ENCODE measurements at places on chromosomes 1 and 21.

- DNase-seq, result no peak
These were observed 111.3 kb upstream of the CSF3R start for GRCh38 chr1:36594023-36594422.

DNA sequence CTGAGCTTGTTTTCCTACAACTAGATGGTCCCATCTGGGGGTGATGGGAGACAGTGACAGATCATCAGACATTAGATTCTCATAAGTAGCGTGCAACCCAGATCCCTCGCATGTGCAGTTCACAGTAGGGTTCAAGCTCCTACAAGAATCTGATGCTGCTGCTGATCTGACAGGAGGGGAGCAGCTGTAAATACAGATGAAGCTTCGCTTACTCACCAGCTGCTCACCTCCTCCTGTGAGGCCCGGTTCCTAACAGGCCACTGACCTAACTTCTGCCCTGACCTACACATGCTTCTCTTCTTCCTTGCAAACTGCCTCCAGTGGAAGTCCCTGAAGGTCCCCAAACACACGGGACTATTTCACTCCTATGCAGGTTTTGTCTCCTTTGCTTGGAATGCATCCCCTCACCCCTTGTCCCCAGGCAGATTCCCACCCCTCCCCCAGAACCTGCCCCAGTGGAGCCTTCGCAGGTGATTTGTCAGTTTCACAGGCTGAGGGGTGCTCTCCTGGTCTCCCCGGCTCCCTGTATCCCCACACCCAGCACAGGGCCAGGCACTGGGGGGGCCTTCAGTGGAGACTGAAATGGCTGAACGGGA, 5.7 kb upstream of the ZBTB48 start:
- DNase-seq, result no peak

DNA sequence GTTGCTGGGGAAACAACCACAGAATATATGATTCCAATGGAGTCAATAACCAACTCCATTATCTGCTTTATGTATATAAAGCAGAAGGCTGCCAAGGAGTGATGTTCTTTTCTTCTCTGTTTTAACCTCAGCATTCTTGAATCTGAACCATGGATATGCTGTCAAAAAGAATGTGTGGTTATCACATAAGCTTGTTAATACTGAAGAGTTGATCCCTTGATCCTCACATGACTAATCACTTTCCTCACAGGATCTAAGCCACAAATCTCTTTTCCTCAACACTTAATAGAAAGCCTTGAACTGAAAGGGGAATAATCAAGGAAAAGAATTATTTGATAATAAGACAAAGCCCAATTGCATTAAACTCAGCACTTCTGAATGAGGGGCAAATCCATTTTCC, 271.3 kb upstream of the KIAA0040 start:
- no peak for DNase-seq

DNA sequence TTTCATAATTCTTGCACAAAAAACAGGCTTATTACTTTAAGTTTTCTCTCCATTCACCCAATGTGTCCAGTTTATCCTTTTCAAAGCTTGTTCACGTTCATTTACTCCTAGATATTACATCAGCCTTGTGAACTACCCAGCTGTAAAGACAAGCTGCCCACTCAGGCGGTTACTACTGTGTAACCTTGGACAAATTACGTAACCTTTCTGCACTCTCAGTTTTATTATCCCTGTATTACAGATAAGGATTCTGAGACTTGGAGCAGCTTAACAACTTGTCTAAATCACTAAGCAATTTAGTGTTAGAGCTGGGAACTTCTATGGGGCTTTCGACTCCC, 20.5 kb upstream of the LPAR3 start:
- DNase-seq, result no peak

DNA sequence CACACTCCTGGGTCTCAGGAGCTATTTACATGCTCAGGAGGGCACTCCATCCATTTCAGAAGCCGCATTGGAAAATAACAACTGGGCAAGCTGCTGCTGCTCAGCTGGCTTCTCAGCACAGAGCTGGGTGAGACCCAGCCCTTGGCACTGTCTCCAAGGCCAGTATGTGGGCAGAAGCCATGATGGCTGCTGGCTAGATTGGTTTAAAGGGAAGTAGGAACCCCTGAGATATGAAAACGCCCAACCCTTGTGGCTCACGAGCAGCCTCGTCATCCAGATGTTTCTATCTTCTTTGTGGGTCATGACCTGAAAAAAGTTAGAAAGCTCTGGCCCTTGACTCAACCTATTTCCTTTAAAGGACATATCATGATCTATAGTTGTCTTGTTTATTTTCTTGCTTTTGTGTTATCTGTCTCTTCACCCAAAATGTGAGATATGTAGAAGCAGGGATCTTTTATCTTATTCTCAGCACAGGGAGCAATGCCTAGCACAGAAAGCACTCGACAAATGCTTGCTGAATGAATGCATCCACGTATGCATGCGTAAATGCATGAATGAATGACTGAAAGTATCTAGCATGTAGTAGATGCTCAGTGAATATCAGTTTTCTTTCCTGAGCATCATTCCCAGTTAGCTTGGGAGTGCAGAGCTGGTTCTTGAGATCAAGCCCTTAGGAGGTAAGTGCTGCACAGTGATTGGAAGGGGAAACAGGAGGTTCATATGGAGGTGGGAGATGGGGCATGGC, 11.6 kb downstream of the MYBPH start:
- no peak for DNase-seq

DNA sequence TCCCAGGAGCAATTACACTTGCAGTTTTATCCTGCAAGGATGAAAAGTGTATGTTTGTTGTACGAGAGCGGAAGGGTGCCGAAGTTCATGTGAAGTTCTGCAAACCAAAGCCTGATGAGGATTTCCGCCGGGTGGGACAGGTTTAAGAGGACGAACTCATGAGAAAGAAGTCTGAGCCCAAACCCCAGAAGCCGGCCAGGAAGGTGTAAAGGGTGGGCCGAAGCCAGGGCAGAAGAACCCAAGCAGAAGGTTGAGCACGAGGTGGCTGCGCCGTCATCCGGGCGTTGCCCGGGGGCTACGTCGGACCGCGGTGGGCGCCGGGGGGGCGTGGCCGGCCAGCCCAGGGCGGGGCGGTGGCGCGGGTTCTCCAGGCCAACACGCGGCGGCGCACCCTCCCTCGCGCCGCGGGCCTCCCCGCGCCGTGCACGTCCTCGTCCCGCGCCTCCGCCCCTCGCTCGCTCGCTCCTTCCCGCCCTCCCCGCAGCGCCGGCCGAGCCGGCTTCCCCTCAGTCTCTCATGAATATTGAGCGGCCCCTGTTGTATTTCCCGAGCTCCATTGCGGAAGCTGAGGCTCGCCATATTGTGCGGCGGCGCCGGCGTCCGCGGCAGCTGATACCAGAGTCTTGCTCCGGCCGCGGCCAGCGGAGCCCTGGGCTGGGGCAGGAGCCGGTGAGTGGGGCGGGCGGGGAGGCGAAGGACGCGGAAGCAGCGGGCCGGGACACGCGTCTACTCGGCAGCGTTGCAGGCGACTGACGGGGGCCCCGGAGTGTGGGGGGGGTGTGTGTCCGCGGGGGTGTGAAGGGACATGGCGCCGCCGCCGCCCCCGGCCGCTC, at the start of gene RNF2:
Gene RNF2 (plus strand): TSS at position 578 of the 833 bp plus-strand sequence. CDS start 41,996 bp downstream, outside the sequence.
- DNase-seq, result peak; percentile 73

- DNase-seq, result no peak
These were observed 21.5 kb upstream of the PTPRF start for GRCh38 chr1:43509007-43509739.

DNA sequence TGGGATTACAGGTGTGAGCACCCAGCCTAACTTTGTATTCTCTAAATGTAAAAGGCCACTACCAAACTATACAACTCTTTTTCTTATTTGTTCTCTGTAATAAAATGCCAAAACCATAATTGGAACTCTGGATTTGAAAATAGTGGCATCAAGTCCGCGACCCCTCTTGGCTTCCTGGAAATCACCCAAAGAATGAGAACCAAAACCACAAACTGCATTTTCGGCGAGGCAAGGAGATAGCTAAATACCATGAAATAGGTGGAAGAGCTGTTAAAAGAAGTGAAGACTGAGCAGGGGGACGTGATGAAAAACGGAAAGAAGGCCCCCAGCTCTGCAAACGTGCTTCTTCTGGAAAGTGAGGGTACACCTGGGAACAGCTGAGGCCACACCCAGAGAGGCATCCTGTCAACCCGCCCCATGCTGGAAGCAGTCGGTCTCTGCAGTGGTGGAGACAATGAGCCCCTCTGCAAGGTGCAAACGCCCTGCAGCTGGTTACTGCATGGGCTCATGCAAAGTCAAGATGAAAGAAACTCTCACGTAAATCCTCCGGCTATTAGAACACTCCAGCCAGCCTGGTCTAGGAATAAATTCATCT, 22.5 kb downstream of the VPS26C start:
- DNase-seq, result no peak

- no peak for DNase-seq
These were observed 72.4 kb upstream of the BCAR3 start for GRCh38 chr1:93753791-93754763.

- DNase-seq, result no peak
These were observed 17.2 kb downstream of the RBM15 start for GRCh38 chr1:110356379-110356778.

DNA sequence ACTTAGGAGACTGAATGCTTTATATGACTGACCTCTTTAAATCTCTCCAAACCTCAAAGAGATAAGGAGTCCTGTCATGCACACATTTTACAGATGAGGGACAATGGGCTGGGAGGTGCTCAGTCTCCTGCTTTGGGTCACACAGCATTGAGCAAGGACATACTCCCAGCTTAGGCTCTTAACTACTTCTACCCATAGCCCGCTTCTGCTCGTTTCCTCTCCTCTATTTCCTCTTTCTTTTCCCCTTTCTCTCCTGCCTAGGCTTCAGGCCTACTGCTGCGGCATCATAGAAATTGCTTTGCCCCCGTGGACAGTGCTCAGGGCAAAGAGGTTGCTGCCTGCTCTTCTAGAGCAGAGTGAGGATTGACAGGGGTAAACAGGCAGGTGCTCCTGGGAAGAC, 12.4 kb upstream of the ZNF691 start:
- DNase-seq, result no peak

- no peak for DNase-seq
These were observed 85.5 kb downstream of the PGBD5 start for GRCh38 chr1:230340526-230341161.

- no peak for DNase-seq
These were observed 34.8 kb downstream of the CDC7 start for GRCh38 chr1:91535441-91535840.

DNA sequence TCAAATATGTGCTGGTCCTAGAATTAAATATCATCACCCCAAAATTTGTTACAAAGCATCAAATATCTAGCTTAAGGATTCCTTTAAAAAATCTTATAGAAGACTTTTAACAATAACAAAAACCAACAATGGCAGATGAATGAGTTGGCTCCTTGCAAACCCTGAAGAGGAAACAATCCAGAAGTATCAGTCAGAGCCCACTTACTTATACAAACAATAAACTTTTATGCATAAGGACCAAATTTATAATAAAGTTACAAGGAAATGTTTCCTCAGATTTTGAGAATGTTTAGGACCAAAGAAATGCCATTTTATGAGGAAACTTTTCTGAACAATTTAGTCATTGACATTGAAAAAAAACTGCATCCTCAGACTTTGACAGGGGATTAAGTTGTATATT, 52.7 kb downstream of the LPAR3 start:
- DNase-seq, result no peak

DNA sequence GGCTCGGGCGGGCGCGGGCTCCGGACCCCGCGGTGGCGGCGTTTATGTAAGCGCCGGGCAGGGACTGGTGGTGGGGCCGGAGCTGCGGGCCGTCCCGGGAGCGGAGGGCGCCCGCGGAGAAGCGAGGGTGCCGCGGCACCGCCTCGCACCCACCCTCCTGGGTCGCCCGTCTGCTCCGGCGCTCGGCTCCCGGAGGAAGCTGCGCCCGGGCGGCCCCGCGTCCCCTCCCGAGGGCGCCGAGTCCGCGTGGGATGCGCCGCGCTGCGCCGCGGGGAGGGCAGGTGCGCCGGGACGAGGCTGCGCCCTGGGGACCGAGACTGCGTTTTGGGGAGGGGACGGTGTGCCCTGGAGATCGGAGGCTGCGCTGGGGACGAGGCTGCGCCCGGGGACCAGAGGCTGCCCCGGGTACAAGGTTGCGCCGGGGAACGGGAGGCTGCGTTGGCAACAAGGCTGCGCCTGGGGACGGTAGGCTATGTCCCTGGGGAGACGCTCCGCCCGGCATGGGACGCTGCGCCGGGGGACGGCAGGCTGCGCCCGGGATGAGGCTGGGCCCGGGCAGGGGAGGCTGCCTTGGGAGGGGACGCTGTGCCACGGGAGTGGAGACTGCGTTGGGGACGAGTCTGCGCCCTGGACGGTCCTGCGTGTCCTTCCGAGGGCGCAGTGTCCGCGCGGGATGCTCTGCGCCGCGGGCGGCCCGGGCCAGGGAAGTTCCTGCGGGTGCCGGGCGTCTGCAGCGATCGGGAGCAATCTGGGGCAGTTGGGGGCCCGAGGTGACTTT, 627 bp downstream of the ADARB1 start:
- DNase-seq, result peak; percentile 35

- DNase-seq, result no peak
These were observed 44.2 kb upstream of the MTR start for GRCh38 chr1:236750928-236751327.

- DNase-seq, result no peak
These were observed 3.7 kb upstream of the KIAA1614 start for GRCh38 chr1:180909005-180909414.

DNA sequence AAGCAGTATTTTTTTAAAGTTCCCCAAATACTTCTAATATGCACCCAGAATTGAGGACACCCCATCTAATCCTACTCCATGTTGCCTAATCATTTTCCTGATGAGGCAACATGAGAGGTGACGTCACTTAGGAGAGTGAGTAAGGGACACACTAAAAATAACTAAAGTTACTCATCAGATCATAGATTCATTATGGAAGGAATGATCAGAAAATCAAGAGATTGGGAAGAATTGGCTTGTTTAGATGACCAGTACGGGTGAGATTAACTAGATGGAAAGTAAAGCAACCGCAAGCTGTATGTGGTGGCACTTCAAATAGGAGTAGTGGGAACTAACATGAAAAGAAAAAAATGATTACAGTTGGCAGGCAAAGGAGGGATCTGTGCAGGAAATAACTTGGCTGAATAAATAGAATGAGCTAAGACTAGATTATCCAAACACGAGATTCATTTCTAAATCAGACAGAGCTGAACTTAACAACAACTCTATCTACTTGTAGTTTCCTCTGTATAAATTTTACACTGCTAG, 61.4 kb upstream of the CXADR start:
- no peak for DNase-seq

GRCh38 chr1:80579055-80579454, 1221.7 kb upstream of the ADGRL2 start:
- DNase-seq, result no peak

- DNase-seq, result no peak
These were observed 2.0 kb upstream of the RCSD1 start for GRCh38 chr1:167627865-167628641.

- no peak for DNase-seq
These were observed 27.5 kb upstream of the H6PD start for GRCh38 chr1:9207086-9207485.

DNA sequence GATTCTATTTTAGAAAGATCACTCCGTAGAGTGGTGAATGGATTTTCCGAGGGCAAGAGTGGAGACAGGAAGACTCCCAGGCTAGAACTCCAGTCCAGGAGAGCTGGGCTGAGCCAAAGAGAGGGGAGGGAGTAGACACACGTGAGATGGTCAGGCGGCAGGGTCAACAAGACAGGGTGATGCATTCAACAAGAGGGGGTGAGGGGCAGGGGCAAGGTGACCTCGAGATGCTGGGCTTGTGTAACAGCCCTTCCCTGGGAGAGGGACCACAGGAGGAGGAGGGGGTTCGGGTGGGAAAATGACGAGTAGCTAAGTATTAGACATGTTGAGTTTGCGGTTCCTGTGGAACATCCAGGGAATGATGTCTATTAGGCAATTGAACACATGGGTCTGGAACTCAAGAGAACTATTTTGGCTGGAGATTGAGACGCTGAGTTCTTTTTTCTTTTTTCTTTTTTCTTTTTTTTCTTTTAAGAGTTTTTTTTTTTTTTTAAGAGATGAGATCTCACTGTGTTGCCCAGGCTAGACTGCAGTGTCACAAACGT, 13.3 kb downstream of the RSPO1 start:
- no peak for DNase-seq

Data from neural crest cell (in vitro differentiated cells).